ENCODE measurements at places on chromosomes 3 and 15. TPM values are rescaled to one million over a fixed set of nuclear protein-coding genes. Genes with fewer than 3 reads are reported as not detected.

MAGEL2 gene
- total RNA-seq, result not detected

EIF5A2 gene
- total RNA-seq, result 20.8 TPM

U2SURP gene
- total RNA-seq, result 40.2 TPM

SEMA3G gene
- not detected for total RNA-seq

CCDC39 gene
- total RNA-seq, result not detected

DNA sequence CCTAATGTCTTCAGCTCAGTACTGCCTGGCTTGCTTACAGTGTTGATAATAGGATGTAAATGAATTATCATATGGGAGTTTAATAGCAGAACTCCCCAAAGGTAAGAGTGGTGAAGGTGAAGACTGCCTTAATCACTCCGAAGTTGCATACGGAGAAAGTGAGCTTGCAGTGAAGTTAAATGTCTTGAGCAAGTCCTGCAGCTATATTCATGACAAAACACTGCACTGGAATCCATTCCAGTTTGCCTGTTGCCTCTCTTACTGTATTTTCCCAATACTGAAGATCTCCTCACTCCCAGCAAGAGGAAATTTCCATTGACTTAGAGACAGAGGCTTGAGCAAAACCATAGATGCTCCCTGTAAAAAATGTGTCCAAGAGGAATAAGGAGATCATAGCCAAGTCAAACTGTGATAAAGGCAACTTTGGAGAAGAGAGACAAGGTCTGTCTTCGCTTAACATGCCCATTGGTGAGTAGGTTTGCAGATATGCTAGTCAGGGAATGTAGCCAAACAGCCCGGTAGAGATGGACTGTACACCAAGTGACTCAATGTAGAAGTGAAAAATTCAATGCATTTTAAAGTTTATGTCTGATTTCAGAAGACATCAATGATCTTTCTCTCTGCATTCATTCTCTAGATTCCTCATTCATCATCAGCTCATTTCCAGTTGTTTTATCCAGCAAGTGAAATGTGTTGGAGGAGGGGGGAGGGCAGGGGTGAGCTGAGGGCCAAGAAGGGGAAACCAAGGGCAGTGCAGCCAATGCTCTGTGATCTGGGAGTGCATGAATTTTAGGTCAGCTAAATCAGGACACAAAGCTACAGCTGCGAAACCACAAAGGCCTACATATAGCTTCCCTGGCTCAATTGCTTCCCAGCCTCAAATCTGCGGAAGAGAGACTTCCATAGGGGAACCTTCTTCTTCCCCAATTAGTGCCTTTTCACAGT, 667.1 kb upstream of the NR2F2 start:
- no peaks in the 10 kb centered on the region for H3K27me3 ChIP-seq
- no peak overlapping the region for H3K4me3 ChIP-seq
- DNase-seq, result peak; percentile 78
- peaks cover 11% of the 10 kb centered on the region for H3K4me1 ChIP-seq

DNA sequence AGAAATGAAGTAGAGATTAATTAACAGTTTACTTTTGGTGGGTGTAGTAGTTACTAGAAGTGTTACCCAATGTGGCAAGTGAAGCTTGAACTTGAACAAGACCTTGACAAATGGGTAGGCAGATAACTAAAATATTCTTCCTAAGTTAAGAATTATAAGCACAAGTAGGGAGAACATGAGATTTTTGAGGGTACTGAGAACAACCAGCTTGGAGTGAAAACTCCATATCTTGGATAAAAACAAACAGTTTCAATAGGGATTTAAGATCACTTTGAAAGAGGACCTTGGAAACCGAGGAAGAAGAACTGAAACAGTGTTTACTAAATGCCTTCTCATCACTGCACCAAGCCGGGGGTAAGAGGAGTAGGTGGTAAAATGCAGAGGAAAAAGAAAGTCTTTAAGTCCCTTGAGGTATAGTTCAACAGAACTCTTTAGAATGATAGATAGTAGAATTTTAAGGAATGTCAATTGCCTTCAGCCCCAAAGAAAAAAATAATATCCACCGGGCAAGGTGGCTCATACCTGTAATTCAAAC, 496.7 kb downstream of the NAALADL2 start:
- H3K27me3 ChIP-seq, result no peaks in the 10 kb centered on the region
- 0 out of 2 replicates have a peak, but pooled peaks cover 6% of the 10 kb centered on the region for H3K4me1 ChIP-seq
- H3K27ac ChIP-seq, result no peak overlapping the region

DNA sequence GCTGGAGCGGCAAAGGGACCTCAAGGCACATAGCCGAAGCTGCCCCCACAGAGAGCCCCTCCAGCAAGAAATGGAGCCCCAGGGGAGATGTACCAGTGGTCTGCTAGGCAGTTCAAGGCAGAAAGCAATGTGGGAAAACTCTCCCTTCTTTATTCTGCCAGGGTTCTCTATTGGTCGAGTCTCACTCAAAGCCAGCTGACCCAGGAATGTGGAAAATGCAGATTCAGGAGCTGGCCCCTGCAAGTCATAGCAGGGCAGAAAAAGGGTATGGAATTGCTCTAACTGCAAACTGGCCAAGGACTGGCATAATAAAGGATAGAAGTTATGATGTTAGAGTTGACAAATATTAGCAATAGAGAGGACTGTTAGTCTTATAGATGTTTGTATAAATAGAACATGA, 4.0 kb upstream of the TOPAZ1 start:
- no peak overlapping the region for H3K4me3 ChIP-seq
- no peaks in the 10 kb centered on the region for H3K36me3 ChIP-seq
- no peak overlapping the region for H3K27ac ChIP-seq
- no peak for DNase-seq
- 0 out of 2 replicates have a peak, but pooled peaks cover 2% of the 10 kb centered on the region for H3K4me1 ChIP-seq

DNA sequence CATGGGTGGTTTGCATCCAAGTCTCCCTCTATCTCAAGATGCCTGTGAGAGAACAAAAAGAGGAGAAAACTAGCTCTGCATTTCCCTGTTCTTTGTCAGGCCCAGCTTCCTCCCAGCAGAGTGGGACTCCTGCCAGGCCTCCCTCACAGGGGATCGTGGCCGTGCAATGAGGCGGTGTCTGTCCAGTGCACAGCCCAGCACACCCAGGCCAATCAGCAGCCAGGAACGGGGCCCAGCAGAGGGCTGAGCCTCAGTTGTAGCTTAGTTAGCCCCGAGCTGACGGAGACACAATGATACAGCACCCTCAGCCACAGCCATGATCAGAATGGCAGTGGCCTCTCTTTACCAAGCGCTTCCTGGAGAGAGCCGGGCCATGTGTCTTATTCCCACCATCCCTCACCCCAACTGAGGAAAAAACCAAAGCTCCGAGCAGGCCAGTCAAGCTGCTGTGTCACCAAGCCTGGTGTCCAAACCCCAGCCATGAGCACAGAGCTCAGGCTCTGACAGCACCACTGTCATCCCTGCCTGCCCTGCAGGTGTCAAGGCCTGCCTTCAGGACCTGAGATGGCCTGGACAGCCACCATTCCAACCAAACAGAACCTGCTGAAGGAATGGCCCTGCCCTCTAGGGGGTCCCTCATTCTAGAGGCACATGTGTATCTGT, 71.1 kb downstream of the DNAJB8 start:
- no peaks in the 10 kb centered on the region for H3K4me1 ChIP-seq
- H3K27ac ChIP-seq, result no peak overlapping the region
- H3K36me3 ChIP-seq, result no peaks in the 10 kb centered on the region
- no peaks in the 10 kb centered on the region for H3K27me3 ChIP-seq
- H3K4me3 ChIP-seq, result no peak overlapping the region
- DNase-seq, result peak; percentile 23

DNA sequence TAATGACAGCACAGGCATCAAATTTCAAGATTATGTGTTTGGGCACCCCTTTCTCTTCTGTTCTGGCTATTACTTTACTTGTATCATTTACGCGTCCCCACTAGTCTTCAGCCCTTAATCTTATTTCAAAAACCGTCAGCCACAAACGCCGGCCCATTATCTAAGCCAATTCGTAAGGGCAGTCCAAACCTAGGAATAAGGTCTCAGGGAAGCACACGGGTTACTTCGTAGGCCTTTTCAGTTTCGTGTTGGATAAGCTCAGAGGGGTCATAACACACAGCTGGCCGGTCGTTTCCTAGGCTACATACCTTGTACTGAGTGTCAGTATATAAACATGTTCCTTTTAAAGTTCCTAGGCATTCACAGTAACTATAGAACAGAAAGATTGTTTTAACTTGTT, 5.1 kb upstream of the DNAAF4 start:
- H3K36me3 ChIP-seq, result no peaks in the 10 kb centered on the region
- DNase-seq, result no peak
- no peak overlapping the region for H3K27ac ChIP-seq
- H3K27me3 ChIP-seq, result no peaks in the 10 kb centered on the region
- no peaks in the 10 kb centered on the region for H3K4me1 ChIP-seq

DNA sequence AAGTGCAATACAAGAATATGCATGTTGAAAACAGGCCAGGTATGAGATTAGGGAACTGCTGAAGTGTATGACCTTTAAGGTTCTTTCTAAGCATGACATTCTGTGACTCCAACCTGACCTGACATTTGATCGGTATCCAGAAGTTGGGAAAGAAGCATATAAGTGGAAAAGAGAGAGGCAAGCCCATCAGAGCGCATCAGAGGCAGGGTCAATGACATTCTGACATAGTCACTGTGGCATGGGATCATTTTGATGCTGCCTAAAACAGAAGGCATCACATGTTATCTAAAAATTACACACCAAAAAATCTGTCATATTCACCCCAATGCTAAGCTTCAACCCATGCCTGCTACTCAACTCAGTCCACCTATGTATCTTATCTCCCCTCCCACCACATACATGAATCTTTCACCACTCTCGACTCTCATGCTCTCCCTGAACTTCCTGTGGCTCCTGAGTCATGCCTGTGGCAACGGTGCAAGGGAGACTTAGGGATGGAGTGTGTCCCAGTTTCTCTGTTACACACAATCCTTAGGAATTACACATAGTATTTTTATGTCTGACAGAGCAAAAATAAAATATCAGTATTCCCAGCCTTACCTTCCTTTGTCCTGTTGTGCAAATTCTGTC, 20.5 kb upstream of the LRRN1 start:
- no peak overlapping the region for H3K27ac ChIP-seq
- no peaks in the 10 kb centered on the region for H3K36me3 ChIP-seq
- no peak overlapping the region for H3K4me3 ChIP-seq
- no peaks in the 10 kb centered on the region for H3K27me3 ChIP-seq
- no peaks in the 10 kb centered on the region for H3K4me1 ChIP-seq
- no peak for DNase-seq

DNA sequence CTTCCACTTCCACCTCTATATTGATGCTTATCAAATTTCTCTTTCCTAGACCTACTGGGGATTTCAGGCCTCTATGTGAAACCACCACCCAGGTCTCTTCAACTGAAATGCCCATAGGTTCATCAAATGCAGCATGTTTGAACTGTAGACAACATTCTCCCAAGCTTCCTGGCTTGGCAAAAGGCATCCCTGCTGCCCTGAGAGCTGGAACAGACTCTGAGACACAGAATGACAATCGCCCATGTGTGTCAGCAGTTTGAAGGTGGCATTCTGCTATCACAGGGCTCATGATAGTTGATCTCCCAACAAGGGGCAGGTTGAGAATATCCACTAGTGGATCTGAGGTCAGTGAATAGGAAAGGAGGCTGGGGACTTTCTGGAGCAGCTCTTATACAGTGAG, 200.7 kb downstream of the RPLP1 start:
- no peak overlapping the region for H3K4me3 ChIP-seq
- DNase-seq, result no peak
- no peaks in the 10 kb centered on the region for H3K4me1 ChIP-seq
- no peaks in the 10 kb centered on the region for H3K36me3 ChIP-seq
- peaks cover 58% of the 10 kb centered on the region for H3K27me3 ChIP-seq

GRCh38 chr3:51700403-51700802, 6.5 kb upstream of the GRM2 start:
- H3K36me3 ChIP-seq, result no peaks in the 10 kb centered on the region
- no peak overlapping the region for H3K27ac ChIP-seq
- H3K4me3 ChIP-seq, result no peak overlapping the region
- DNase-seq, result no peak
- no peaks in the 10 kb centered on the region for H3K27me3 ChIP-seq

DNA sequence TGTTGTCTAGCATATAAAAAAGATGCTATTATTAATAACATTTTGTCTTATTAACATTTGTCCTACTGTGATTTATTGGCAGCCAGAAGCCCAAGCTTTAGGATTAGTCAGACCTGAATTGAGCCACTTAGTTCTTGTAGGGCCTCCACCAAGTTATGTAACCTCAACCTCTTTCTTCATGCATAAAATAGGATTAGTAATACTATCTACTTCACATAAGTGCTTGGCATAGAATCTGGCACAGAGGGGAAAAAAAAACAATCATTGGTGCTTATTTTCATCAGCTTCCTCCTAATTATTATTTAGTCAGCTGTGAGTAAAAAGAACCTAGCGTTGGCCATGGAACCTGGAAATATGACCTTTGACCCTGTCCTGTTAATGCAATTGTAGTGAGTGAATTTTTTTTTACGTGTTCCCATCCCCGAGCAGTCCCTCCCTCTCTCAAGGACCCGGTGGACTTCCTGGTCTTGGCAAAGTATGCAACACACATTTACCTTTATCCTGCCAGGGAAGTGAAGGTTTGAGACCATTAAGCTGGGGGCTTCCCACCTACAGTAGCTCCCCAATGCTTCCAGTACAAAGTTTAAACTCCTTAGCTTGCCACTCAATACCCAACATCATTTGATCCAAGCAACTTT, 136.8 kb downstream of the FHIT start:
- H3K36me3 ChIP-seq, result no peaks in the 10 kb centered on the region
- no peaks in the 10 kb centered on the region for H3K4me1 ChIP-seq

DNA sequence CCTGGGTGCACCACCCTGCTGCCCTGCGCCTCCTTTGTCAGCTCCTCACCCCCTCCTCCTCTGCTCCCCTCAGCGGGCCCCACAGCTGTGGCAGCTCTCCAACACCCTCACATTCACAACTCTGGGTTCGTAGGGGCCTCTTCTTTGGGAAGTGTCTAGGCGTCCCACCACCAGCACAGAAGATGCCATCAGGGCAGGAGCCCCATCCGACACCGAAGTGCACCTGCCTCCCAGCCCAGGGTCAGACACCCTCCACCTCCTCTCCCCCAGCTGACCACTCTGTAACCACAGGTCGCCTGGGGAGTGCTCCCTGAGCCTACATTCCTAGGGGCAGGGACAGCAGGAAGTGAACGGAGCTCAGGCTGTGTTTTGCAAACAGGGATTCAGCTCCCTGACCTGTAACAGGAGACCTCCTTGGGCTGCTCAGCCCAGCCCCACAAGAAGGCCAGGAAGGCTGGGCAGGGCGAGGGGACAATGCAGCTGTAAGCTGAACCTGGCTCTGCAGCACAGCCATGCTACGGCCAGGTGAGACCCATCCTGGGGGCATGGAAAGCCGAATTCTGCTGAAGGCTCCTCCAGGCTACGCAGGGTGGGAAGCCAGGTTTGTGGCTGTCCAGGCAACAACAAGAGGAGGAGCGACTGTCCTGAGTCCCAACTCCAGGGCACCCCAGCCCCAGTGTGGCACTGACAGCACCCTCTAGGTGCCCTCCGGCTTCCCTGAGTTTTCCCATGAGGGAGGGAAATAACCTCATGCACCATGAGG, 269.0 kb downstream of the GOLGA6L6 start:
- no peaks in the 10 kb centered on the region for H3K4me1 ChIP-seq
- no peak overlapping the region for H3K4me3 ChIP-seq
- H3K27ac ChIP-seq, result no peak overlapping the region
- DNase-seq, result no peak

- H3K4me3 ChIP-seq, result no peak overlapping the region
- DNase-seq, result no peak
Observed at GRCh38 chr15:38242055-38242454, 10.6 kb upstream of the SPRED1 start.
